ENCODE measurements at places on chromosomes 13 and 19.
A peak's percentile ranks its signal among the peaks of the same experiment; 100 is the strongest.

DNA sequence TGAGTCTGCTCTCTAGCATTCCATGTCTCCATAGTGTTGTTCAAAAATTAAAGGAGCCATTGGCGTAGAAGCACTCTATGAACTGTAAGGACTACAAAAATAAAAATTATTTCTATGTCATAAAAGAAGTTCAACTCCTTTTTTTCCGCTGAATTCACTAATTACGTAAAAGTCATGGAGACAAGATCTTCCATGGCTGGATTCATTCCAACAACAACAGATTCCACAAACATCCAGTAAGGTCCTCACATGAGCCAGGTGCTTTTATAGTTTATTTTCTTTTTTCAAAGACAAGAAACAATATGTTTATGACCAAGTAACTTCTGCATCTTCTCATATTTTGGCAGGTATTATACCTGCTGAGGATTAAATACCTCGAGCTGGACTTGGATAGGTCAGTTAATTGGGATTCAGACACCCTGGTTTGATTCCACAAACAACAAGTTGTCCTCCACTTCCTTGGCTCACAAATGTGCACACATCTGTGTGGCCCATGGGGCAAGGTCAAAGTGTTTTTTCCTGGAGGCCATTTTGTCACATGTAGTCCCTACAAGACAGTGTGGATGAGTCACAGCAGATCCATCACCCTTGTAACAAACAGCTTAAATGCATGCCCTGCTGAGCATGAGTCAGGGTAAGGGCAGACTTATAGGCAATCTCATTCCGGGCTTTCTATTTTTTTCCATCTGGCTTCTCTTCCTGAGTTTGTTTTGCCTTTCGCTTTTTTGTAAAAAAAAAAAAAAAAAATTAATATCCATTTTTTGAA, 475.6 kb downstream of the COG6 start:
- no peak for DNase-seq

- DNase-seq: no peak
These were observed 26.9 kb downstream of the SIPA1L3 start for GRCh38 chr19:37933937-37934358.

DNA sequence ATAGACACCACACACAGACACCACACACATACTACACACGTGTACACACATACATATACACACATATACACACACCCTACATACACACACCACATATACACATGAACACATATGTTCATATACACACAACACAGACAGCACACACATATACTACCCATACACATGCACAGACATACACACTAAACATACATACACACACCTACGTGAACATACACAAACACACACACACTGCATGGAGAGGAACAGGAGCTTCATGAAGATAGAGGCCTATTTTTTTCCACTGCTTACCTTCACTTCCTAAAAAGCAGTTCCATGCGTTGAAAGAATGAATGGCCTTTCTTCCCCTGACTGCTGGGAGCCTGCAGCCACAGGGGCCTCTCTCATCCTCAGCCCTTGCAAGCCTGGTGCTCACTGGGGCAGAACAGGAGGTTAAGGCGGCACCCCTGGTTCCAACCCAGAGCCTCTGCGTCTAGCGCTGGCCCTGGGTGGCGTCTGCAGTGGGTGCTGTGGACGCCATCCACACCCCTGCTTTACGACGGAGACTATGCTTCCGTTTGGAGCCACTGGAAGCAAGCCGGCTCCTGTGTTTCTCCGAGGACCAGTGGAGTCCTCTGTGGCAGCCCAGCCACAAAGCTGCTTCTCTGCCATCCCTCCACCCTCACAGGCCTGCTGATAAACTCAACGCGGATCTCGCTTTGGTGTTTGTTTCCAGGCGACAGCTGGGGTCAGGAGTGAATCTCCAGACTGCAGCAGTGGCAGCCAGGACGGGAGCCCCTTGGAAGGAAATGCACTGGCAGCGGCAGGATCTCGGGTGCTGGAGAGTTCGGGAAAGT, 1.9 kb upstream of the RASA3 start:
- DNase-seq: no peak

- no peak for DNase-seq
These were observed 970.5 kb downstream of the UQCRFS1 start for GRCh38 chr19:28242317-28242927.

GRCh38 chr13:97359181-97360057, 74.5 kb upstream of the RAP2A start:
- DNase-seq: peak; percentile 60

- DNase-seq: no peak
These were observed 26.6 kb upstream of the DGKH start for GRCh38 chr13:42021851-42022250.
